ENCODE measurements at places on chromosomes 16 and 17. TPM values are rescaled to one million over a fixed set of nuclear protein-coding genes. Genes with fewer than 3 reads are reported as not detected.

Gene PRSS33
- not detected for total RNA-seq

DNA sequence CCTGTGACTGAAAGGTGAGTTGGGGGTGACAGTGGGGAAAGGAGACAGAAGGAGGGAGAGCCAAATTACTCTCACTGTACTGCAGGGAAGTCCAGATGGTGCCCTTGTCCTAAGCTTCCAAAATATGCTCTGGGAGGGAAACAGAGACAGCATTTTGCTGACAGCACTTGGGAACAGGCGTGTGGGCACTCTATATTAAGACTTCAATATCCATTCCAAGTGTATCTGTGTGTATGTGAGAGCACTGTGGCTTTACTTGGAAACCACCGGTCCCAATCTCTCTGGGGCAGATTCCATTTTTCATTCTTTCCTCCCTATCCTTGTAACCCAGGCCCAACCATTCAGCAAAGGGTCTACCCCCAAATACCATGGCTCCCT, 407.3 kb downstream of the UTP18 start:
- DNase-seq, result no peak

- no peak for DNase-seq
Observed at GRCh38 chr17:35028531-35029262, 34.8 kb downstream of the RFFL start.

GRCh38 chr16:67865318-67865717, 7.5 kb upstream of the EDC4 start:
- peak; percentile 57 for DNase-seq

DNA sequence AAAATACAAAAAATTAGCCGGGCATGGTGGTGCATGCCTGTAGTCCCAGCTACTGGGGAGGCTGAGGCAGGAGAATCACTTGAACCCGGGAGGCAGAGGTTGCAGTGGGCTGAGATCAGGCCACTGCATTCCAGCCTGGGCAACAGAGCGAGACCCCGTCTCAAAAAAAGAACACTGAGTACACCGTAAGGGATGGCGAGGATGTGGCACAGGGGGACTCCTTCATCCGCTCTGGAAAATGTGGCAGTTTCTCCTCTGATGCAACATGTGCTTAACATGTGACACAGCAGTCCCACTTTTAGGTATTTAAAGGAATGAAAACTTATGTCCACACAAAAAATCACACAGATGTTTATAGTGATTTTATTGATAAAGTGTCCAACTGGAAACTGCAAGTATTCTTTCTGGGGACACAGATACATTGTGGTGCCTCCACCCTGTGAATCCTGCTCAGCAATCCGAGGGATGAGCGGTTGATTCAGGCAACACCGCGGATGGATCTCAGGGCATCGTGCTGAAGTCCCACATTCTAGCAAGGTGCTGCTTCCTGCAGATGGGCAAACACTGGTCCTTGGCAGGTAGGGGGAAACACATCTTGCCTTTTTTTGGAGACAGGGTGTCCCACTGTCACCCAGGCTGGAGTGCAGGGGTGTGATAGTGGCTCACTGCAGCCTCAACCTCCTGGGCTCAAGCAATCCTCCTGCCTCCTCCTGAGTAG, 3.5 kb upstream of the C16orf95 start:
- DNase-seq, result no peak

- peak; percentile 89 for DNase-seq
Observed at GRCh38 chr17:2954898-2955445, 108.4 kb downstream of the OR1D5 start.

GRCh38 chr17:59369031-59369975, 37.8 kb downstream of the YPEL2 start:
- DNase-seq, result peak; percentile 51

GRCh38 chr16:56967733-56968132, 6.0 kb downstream of the CETP start:
- DNase-seq, result peak; percentile 67

DNA sequence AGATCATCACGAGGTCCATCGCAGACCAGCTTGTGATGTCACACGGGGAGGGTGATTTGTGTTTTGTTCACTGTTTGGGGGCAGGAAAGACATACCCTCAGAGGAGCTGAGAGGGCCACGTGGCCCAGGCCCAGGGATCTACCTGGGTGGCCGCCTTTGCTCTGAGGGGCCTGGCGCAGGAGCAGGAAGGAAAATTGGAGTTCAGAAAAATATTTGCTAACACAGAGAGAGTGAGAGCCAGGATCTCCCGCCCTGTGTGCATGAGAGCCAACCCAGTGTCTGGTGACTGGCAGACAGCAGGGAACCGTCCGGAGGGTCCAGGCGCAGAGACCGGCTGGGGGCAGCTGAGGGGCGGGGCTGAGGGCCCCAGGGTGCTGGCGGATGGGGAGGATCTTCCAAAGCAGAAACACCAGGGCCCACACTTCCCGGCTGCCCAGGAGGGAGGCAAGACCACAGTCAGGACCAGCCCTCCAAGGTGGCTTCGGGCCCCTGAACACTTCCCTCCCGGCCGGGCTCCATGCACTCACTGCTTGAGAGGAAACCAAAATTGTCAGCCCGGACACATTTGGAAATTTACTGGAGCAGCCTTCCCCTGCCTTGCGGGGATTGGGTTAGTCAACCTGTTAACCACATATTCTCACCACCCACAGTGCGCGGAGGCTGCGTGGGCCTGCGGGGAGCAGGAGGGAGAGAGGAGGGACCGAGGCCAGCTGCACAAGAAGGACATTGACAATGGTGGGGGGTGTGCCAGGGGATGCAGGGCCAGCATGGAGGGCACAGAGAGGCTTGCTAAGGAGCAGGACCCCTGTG, 52.6 kb downstream of the RBFOX3 start:
- no peak for DNase-seq

DNA sequence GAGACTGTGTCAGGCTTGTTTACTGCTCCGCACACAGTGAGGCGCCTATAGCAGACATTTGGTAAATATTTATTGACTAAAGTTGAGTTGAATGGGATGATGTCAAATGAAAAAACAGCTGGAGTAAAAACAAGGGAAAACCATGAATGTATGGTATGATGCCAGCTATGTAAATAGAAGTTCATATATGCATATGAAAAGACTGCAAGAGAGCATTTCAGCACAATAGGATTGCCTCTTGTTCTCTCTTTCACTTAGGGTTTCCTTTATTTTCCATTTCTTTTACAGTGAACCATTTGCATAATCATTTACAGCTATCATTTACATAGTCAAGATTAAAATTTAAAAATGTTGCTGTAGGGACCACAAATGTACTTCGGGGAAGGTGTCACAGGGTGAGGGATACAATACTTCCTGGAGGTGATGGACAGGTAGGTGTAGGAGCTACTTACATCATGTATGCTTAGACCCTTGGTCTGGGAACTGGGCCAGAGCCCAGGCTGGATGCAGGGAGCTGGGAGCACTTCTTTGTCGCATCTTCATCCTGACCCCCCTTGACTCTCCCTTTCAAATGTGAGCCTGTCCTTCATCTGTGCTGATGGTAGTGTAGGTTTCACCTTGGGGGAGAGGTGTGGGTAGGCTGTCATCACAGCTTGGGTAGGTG, 113.3 kb downstream of the UTP18 start:
- DNase-seq, result no peak
